ENCODE measurements at places on chromosomes 7 and 10. TPM values are rescaled to one million over a fixed set of nuclear protein-coding genes. Genes with fewer than 3 reads are reported as not detected.

INMT gene
- 9.6 TPM for polyA plus RNA-seq

MRLN gene
- not detected for polyA plus RNA-seq

GATA3 gene
- 1.2 TPM for polyA plus RNA-seq

LRMDA gene
- polyA plus RNA-seq, result 9.0 TPM

DNA sequence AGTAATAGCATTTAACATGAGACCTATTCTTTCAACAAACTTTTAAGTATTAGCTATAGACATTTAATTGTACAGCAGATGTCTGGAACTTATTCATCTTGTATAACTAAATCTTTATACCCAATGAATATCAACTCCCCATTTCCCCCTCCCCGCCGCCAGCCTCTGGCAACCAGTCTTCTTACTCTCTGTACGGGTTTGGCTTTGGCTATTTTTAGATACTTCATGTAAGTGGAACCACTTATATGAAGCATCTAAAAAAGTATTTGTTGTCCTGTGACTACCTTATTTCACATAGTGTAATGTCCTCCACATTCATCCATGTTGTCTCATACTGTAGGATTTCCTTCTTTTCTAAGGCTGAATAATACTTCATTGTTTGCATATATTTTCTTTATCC lies 60.8 kb downstream of the RAB18 start:
- no peak for DNase-seq

GRCh38 chr10:107451047-107451446 lies 286.5 kb upstream of the SORCS1 start:
- no peak for DNase-seq

- no peak for DNase-seq
Measured at GRCh38 chr10:21919117-21919516, 84.4 kb downstream of the DNAJC1 start.

- DNase-seq, result no peak
Measured at GRCh38 chr7:70500261-70500660, 631.7 kb upstream of the GALNT17 start.

All from sigmoid colon (tissue), 7 donors.